ENCODE measurements at places on chromosomes 7 and 10.

DNA sequence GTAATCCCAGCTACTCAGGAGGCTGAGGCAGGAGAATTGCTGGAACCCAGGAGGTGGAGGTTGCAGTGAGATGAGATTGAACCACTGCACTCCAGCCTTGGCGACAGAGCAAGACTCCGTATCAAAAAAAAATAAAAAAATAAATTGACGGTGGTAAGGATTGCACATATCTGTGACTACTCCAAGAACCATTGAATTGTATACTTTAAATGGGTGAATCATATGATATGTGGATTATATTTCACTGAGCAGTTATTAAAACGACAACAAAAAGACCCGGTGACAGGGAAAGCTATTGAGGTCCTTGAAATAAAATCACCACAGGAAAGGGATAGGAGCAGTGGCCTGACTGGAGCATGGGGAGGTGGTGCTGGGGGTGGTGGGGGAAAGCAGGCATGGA lies 31.2 kb upstream of the COMTD1 start:
- no peak overlapping the region for H3K27ac ChIP-seq
- H3K4me3 ChIP-seq, result no peak overlapping the region
- H3K27me3 ChIP-seq, result no peaks in the 10 kb centered on the region
- H3K4me1 ChIP-seq, result no peaks in the 10 kb centered on the region

DNA sequence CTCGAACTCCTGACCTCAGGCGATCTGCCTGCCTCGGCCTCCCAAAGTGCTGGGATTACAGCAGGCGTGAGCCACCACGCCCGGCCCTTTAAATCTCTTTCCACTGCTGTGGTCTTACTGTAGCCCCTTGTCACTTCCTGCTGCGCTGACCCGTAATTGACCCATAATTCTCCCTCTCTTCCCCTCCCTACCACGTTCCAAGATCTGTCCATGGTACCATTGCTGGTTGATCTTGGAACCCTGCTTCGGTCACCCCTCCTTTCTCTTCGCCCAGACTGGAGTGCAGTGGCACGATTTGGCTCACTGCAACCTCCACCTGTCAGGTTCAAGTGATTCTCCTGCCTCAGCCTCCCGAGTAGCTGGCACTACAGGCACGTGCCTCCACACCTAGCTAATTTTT lies 6.5 kb downstream of the POR start:
- no peak overlapping the region for H3K4me3 ChIP-seq
- H3K36me3 ChIP-seq, result no peaks in the 10 kb centered on the region
- DNase-seq, result no peak
- no peaks in the 10 kb centered on the region for H3K27me3 ChIP-seq
- H3K27ac ChIP-seq, result no peak overlapping the region
- H3K4me1 ChIP-seq, result peaks cover 12% of the 10 kb centered on the region

DNA sequence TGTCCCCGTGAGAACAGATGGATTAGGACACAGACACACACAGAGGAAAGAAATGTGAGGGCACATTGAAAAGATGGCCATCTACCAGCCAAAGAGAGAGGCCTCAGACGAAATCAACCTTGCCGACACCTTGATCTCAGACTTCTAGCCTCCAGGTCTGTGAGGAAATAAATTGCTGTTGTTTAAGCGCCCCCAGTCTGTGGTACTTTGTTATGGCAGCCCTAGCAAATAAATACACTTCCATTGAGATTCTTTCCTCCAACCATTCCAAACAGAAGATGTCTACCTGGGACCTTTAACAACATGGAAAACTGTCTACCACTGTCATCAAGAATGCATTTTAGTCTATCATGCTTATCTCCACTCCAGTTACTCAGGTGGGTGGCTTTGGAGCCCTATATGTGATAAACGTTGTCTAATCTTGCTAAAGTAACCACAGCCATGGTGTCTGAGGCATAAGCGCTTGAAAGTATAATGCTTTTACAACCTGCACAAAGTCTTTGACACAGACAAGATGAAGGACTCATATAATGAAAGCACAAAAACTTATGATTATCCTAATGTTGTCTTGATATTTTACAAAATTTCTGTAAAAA lies 244.3 kb downstream of the MTERF1 start:
- no peak overlapping the region for H3K27ac ChIP-seq
- H3K27me3 ChIP-seq, result no peaks in the 10 kb centered on the region
- H3K4me1 ChIP-seq, result no peaks in the 10 kb centered on the region
- no peak overlapping the region for H3K4me3 ChIP-seq
- no peaks in the 10 kb centered on the region for H3K36me3 ChIP-seq

DNA sequence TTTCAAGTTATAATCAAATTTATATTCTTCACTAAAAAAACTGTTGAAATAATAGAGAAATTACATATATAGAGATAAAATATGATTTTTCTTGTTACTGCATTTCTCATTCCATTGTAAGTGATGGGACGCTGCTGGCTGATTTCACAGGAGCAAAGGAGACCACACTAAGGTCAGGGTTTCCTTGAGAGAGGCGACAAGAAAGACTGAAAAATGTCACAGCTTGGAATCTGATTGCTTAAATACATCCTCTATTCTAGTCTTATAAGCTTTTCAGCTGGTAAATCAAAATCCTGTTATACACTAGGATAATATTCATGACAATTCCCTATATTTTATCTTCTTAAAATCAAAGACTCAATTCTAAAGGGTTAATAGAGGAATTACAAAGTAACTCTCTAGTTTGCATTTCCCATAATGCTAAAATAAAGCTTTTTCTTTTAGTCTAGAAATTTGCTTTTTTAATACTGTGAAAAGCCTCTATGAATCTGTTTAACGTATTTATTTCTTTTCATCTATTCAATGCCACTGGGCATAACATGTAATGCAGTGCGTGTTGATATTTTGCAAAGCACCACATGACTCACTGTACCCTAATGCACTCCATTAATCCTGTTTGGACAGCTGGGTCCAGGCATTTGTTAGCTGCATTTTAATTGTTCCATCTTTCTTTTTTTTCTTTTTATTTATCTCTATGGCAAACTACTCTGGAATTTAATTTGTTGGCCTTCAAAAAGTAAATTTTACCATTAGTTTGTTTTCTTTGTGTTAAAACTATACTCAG lies 81.7 kb downstream of the RNF32 start:
- H3K4me3 ChIP-seq, result no peak overlapping the region
- H3K27me3 ChIP-seq, result no peaks in the 10 kb centered on the region
- H3K4me1 ChIP-seq, result no peaks in the 10 kb centered on the region
- peaks cover 9% of the 10 kb centered on the region for H3K36me3 ChIP-seq
- H3K27ac ChIP-seq, result no peak overlapping the region

DNA sequence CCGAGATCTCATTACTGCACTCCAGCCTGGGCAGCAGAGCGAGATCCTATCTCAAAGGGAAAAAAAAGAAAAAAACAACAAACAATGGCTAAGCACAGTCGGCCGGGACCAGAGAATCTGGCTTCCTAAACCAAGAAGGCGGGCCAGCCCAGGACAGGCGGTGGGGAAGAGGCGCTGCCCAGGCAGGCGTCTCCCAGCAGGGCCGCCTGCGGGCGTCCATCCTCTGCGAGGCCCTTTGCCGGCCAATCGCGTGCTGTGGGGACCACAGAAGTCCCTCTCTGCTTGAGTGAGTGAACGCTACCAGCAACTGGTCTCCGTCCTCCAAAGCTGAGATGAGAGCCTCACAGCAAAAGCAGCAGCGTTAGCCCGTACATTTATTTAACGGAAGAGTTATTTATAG lies 14.7 kb upstream of the BMS1 start:
- H3K4me1 ChIP-seq, result no peaks in the 10 kb centered on the region
- DNase-seq, result no peak
- H3K27ac ChIP-seq, result no peak overlapping the region
- H3K4me3 ChIP-seq, result no peak overlapping the region
- peaks cover 21% of the 10 kb centered on the region for H3K27me3 ChIP-seq
- H3K36me3 ChIP-seq, result no peaks in the 10 kb centered on the region

DNA sequence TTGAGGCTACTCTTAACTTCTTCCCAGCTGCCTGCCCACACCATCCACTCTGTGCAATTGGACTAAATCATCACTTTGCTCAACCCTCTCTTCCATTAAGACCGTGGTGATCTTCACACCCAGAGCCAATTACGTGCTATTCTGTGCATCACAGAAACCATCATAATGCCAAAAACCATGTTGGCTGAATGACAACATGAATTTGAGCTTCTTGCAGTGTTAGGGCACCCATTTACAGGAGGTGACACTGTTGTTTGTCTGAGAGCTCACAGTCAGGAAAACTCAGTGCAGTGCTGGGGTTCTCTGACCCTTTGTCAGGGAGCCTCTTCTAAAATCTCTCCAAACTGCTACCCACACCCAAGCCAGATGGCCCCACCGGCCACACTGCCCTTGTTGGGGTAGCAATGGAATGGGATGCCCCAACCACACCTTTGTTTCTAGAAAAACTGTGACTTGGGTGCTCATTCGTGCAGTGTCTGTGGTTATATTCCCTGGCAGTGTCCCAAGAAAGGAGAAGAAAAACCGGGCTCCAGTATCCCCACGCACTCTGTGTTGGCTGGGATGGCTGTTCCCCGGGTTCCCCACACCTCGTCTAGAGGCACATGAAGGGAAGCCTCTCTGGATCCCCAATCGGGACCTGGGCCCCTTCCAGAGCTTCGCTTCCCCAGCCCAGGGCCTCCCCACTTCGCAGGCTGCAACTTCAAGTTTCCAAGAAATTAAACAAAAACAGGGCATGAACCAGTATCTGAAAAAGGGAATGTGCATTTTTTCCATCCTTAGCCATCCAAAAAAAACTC lies 2.0 kb upstream of the TNS3 start:
- H3K4me3 ChIP-seq, result no peak overlapping the region
- H3K36me3 ChIP-seq, result no peaks in the 10 kb centered on the region
- no peak overlapping the region for H3K27ac ChIP-seq
- DNase-seq, result no peak

DNA sequence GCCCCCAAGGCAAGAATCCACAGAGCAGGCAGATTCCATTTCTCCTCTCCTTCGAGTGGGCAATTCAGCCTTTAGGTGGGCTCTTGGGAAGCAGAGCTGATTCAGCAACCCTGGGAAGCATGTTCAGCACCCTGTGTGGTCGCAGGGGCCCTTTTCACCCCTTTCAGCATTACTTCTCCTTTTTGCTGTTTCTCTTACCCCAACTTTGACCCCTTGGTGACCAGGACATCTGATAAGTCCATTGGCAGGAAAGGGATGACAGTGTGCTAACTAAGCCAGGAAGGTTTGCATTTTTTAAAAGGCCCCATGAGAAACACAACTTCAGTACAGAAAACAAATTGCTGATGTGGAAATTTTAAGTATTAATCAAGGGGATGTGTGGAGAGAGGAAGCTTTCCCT lies 283.7 kb upstream of the NRP1 start:
- no peaks in the 10 kb centered on the region for H3K4me1 ChIP-seq
- no peak overlapping the region for H3K4me3 ChIP-seq
- no peak overlapping the region for H3K27ac ChIP-seq
- no peaks in the 10 kb centered on the region for H3K27me3 ChIP-seq
- H3K36me3 ChIP-seq, result no peaks in the 10 kb centered on the region
- DNase-seq, result no peak

DNA sequence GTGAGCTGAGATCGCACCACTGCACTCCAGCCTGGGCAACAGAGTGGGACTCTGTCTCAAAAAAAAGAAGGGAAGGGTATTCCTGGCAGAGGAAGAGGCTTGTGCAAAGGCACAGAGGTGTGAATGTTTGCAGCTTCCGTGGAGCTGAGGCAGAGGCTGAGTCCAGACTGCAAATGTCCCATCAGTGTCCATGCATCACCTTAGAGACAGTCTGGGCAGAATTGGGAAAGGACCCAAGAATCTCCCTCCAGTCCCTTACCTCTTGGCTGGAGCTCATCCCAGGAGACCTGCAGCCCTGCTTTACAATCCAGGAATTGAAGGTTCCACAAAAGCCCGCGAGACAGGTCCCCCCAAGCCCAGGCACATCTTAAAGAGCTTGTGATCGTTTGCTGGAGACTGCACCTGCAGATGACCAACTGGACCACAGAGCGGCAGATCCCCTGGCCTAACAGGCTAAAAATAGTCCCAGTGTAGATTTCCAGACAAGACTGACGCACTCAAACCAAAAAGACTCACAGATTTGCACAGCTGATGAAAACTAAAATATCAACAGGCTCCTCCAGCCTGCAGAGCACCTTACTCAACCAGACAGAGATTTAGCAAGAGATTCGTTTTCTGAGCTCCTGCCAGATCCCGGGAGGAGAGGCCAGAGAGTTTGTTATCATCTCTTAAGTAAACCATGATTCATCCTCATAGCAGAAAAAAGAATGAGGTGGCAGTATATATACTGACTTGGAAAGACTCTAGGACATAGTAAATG lies 22.9 kb upstream of the NANOS1 start:
- H3K27me3 ChIP-seq, result peaks cover 25% of the 10 kb centered on the region
- no peaks in the 10 kb centered on the region for H3K36me3 ChIP-seq
- DNase-seq, result no peak

DNA sequence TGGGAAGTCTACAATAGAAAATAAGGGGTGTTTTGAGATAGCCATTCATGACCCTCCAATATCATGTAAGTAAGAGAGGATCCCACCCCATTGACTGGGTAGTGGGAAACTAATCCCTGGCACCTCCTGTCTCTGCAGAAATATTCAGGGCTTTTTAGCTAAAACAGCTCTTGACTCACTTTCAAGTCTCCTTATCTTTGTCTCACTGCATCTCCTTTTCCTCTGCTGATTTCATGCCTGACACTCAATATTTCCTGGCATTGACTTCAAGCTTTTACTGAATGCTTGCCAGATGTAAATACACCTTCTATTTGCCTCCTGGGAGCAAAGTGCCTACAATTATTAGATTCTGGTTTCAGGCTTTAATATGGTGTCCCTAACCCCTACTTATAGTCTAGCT lies 57.1 kb downstream of the CHRM2 start:
- H3K36me3 ChIP-seq, result no peaks in the 10 kb centered on the region
- H3K4me3 ChIP-seq, result no peak overlapping the region
- no peaks in the 10 kb centered on the region for H3K4me1 ChIP-seq
- no peaks in the 10 kb centered on the region for H3K27me3 ChIP-seq
- H3K27ac ChIP-seq, result no peak overlapping the region
- DNase-seq, result no peak

DNA sequence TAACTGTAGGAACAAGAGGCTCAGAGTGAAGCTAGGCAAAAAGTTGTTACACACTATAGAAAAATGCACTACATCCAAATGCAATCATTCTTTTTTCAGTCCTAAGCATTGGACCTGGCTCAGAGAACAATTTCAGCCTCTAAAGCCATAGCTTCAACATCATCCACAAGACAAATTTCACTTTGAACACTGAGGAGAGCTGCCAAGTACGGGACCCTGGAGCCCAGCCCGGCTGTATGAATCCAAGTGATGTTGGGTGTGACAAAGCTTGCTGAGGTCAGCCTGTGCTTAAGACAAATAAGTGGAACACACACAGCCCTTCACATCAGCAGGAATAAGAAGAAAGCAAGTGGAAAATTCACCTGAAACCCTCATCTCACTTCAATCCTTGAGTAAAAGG lies 233.1 kb upstream of the PFKP start:
- H3K36me3 ChIP-seq, result no peaks in the 10 kb centered on the region
- H3K4me3 ChIP-seq, result no peak overlapping the region
- H3K27ac ChIP-seq, result no peak overlapping the region
- DNase-seq, result no peak
- H3K4me1 ChIP-seq, result no peaks in the 10 kb centered on the region

DNA sequence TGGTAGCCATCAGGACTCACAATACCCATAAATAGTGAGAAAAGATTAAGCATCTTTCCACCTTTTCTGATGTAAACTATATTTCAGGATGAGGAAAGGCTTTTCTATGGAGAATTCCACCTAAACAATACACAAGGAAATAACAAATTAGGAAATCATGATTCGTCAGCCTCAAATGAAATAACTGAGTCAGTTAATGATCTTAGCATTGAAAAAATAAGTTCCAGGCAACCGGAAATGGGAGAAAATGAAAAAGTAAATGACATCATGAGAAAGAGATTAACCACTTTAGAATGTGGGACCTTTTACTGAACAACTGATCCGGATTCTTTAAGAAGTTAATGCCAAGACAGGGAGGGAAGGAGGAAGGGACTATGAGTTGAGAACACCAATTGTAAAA lies 742.3 kb downstream of the TNS3 start:
- H3K4me3 ChIP-seq, result no peak overlapping the region
- no peaks in the 10 kb centered on the region for H3K4me1 ChIP-seq
- no peaks in the 10 kb centered on the region for H3K27me3 ChIP-seq
- no peak overlapping the region for H3K27ac ChIP-seq
- no peaks in the 10 kb centered on the region for H3K36me3 ChIP-seq
- DNase-seq, result no peak

Data from activated naive CD4-positive, alpha-beta T cell treated with anti-CD3 and anti-CD28 coated beads, Interleukin-2, amount 10 ng/mL, durations not matched to agents 7 days and 5 days (primary cell).